B cell (primary cell): ENCODE measurements at places on chromosomes 1 and 21. TPM values are rescaled to one million over a fixed set of nuclear protein-coding genes. Genes with fewer than 3 reads are reported as not detected.
A peak's percentile ranks its signal among the peaks of the same experiment; 100 is the strongest.

DNA sequence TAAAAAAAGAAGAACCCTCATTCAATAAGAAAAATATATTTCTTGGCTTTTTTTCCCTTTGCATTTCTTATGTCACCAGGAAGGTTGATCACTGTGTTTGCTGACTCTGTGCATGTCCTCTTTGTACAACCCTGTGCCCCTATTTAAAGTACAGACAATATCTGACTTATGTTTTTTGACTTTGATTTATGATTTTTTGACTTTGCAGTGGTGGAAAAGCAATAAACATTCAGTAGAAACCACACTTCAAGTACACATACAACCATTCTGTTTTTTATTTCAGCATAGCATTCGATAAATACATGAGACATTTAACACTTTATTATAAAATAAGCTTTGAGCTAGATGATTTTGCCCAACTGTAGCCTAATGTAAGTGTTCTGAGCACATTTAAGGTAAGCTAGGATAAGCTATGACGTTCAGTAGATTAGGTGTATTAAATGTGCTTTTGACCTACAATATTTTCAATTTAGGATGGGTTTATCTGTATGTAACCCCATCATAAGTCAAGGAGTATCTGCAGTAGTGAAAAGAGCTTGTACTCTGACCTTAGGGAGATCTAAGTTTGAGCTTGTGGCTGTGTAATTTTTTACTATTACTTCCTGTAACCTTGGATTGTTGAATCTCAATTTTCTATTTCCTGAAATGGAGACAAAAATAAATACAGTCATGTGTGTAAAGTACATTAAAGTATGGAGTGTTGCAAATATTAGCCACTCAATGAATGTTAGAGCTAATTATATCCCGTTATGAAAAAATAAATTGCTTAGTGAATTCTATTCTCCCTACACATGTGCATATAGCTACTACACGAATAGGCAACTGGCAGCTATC, 1.2 kb downstream of the RNASEL start:
- DNase-seq = no peak
- no peaks in the 10 kb centered on the region for H3K27me3 ChIP-seq
- H3K27ac ChIP-seq = peak overlapping the region; percentile 94

- no peaks in the 10 kb centered on the region for H3K27me3 ChIP-seq
- peak overlapping the region; percentile 16 for H3K27ac ChIP-seq
- H3K36me3 ChIP-seq = peaks cover 5% of the 10 kb centered on the region
- H3K4me3 ChIP-seq = peak overlapping the region; percentile 35
- peaks cover 46% of the 10 kb centered on the region for H3K4me1 ChIP-seq
- peak; percentile 81 for DNase-seq
These were observed 2.6 kb upstream of the FCRLB start for GRCh38 chr1:161718559-161719324.

GRCh38 chr1:2125350-2126211, 69.0 kb downstream of the FAAP20 start:
- peaks cover 27% of the 10 kb centered on the region for H3K4me1 ChIP-seq
- no peaks in the 10 kb centered on the region for H3K27me3 ChIP-seq
- no peak overlapping the region for H3K27ac ChIP-seq
- H3K36me3 ChIP-seq = no peaks in the 10 kb centered on the region
- DNase-seq = no peak

The DRAXIN gene
- total RNA-seq = 0.30 and 0.41 TPM in 2 replicates

DNA sequence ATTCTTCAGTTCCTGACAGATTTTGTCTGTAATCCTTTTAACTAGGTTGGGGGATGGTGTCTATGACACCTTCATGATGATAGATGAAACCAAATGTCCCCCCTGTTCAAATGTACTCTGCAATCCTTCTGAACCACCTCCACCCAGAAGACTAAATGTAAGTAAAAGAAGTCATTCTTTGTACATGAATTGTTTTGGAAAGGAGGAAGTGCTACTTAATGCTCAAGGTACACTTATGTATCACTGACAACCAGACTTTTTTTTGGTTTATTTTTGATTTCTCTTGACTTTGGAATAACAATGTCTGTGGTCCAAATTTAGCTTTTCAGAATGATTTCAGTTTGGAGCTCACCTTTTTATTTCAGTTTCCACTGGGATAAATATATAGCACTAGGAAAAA, 2.3 kb downstream of the DYRK3 start:
- DNase-seq = peak; percentile 20
- peaks cover 17% of the 10 kb centered on the region for H3K4me1 ChIP-seq
- H3K36me3 ChIP-seq = no peaks in the 10 kb centered on the region
- no peak overlapping the region for H3K4me3 ChIP-seq
- H3K27me3 ChIP-seq = peaks cover 10% of the 10 kb centered on the region
- H3K27ac ChIP-seq = no peak overlapping the region

The CELA3B gene
- total RNA-seq = not detected in 2 replicates

DNA sequence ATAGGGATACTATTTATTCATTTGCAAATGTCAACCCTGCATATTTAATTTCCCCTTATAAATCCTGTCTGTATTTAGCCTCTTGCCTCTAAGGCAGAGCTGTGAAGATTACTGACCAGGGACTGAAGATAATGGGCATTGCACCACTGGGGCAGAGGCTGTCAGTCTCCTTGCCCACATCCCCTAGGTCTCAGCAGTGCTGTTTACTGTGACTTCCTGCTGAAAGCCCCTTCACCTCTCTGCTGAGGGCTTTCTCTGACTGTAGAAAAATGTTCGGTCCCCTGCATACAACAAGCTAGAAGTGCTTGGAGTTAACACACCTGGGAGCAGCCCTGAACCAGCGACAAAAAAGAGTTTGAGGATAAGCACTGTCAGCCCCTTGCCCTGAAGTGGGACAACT, 28.8 kb downstream of the SLC5A9 start:
- H3K4me1 ChIP-seq = peaks cover 17% of the 10 kb centered on the region
- H3K36me3 ChIP-seq = no peaks in the 10 kb centered on the region
- DNase-seq = no peak
- H3K27me3 ChIP-seq = no peaks in the 10 kb centered on the region
- H3K4me3 ChIP-seq = no peak overlapping the region
- H3K27ac ChIP-seq = no peak overlapping the region

The CD1D gene
- total RNA-seq = 5.3 and 5.9 TPM in 2 replicates

- no peak overlapping the region for H3K27ac ChIP-seq
- no peak overlapping the region for H3K4me3 ChIP-seq
- H3K36me3 ChIP-seq = no peaks in the 10 kb centered on the region
- no peaks in the 10 kb centered on the region for H3K4me1 ChIP-seq
- no peak for DNase-seq
These were observed 93.1 kb downstream of the LMO4 start for GRCh38 chr1:87421809-87422208.

The SPRR2A gene
- total RNA-seq = not detected in 2 replicates

- no peak overlapping the region for H3K4me3 ChIP-seq
- no peak overlapping the region for H3K27ac ChIP-seq
- no peaks in the 10 kb centered on the region for H3K27me3 ChIP-seq
- no peak for DNase-seq
- H3K36me3 ChIP-seq = no peaks in the 10 kb centered on the region
- no peaks in the 10 kb centered on the region for H3K4me1 ChIP-seq
These were observed 74.2 kb upstream of the NGF start for GRCh38 chr1:115412286-115412685.

GRCh38 chr1:44170281-44170823, 28.9 kb upstream of the KLF18 start:
- H3K27me3 ChIP-seq = no peaks in the 10 kb centered on the region
- DNase-seq = no peak
- no peaks in the 10 kb centered on the region for H3K4me1 ChIP-seq
- H3K4me3 ChIP-seq = no peak overlapping the region
- no peak overlapping the region for H3K27ac ChIP-seq

The FCRL2 gene
- 78.3 and 81.0 TPM in 2 replicates for total RNA-seq

GRCh38 chr1:81512252-81513003, 288.3 kb upstream of the ADGRL2 start:
- H3K4me1 ChIP-seq = no peaks in the 10 kb centered on the region
- H3K27me3 ChIP-seq = no peaks in the 10 kb centered on the region
- no peak for DNase-seq

DNA sequence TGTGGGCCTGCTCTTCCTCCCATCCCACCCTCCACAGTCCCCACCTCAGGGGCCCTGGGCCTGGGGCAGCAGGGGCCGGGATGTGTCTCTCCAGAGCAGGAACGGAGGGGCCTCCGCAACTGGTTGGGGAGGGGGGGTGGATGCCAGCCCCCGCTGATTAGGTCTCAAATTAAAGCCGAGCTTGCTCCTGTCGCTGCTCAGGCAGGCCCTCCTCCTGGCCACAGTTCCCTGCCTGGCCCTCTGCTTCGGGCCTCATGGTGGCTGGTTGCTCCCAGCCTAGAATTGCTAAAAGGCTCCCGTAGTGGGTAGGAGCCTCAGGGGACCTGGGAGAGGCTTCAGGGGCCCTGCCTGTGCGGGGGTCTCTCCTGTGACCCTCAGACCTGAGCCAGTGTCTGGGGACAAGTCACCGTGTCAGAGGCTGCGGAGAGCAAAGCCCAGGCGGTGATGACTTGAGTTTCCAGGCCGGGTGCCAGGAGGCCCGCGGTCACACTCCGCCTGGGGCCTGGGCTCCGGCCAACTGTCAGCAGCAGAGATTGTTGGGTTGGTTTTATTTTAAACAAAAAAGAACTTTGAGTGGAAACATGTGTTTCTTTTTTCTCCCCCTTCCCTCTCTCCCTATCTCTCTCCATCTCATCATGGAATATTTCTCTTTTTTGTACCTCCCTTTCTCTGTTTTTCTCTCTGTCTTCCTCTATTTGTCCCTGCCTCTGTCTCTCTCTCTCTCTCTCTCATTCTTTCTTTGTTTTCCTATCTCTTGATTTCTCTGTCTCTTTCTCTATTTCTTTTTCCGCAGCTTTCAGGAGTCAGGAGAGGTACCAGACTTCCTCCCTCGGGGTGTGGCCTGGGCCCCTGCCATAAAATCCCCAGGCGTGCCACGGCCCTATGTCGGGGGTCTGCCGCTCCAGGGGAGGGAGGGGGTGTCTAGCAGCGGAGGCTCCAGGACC, 20.0 kb upstream of the EPHA2 start:
- no peak overlapping the region for H3K4me3 ChIP-seq
- no peak overlapping the region for H3K27ac ChIP-seq

The CIART gene
- 0.27 TPM in 1 of 2 replicates, not detected in the other for total RNA-seq

The OR10J1 gene
- total RNA-seq = not detected in 2 replicates

The SPRR4 gene
- total RNA-seq = not detected in 2 replicates

The BMP8B gene
- total RNA-seq = 2.3 and 2.5 TPM in 2 replicates

DNA sequence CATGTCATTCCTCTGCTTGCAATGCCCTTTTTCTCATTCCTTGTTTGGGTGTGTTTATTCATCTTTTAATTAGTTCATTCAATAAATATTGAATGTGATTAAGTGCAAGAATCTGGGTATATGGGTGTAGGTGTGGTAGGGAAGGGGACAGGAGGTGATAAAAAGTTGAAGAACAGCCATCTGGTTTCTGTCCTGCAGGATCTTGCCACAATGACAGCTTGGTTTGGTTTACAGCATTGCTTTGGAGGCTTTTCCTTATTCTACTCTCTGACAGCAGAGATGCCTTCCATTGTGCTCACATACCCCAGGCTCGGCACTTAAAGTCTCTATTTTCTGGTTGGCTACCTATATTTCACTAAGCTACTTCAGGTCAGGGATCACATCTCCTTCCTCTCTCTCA, 3.0 kb upstream of the REG4 start:
- no peaks in the 10 kb centered on the region for H3K4me1 ChIP-seq
- DNase-seq = no peak
- H3K4me3 ChIP-seq = no peak overlapping the region
- H3K36me3 ChIP-seq = no peaks in the 10 kb centered on the region
- H3K27ac ChIP-seq = no peak overlapping the region

DNA sequence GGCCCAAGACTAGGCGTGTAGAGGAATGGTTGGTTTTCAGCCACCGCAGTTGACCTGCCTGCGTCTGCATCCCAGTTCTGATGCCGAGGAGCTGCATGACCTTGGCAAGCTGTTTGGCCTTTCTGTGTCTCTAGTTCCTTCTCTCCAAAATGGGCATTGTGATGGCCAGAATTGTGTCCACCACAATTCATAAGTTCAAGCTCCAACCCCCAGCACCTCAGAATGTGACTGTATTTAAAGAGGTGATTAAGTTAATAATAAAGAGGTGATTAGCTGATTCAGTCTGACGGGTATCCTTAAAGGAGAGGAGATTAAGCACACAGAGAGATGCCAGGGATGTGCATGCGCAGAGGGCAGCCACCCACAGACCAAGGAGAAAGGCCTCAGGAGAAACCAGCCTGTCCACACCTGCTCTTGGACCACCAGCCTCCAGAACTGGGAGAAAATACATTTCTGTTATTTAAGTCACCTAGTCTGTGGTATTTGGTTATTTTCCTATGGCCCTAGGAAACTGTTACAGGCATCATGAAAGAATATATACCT, 28.5 kb downstream of the MAB21L3 start:
- DNase-seq = no peak
- H3K4me3 ChIP-seq = no peak overlapping the region
- no peaks in the 10 kb centered on the region for H3K36me3 ChIP-seq
- no peak overlapping the region for H3K27ac ChIP-seq
- H3K4me1 ChIP-seq = no peaks in the 10 kb centered on the region

The CHRNB2 gene
- total RNA-seq = 0.24 TPM in 1 of 2 replicates, not detected in the other

GRCh38 chr1:116494745-116495144, 76.1 kb downstream of the CD58 start:
- H3K4me1 ChIP-seq = no peaks in the 10 kb centered on the region
- DNase-seq = no peak
- H3K4me3 ChIP-seq = no peak overlapping the region
- H3K27me3 ChIP-seq = no peaks in the 10 kb centered on the region

GRCh38 chr1:244163861-244164510, 112.9 kb downstream of the ZBTB18 start:
- H3K27ac ChIP-seq = no peak overlapping the region
- H3K27me3 ChIP-seq = no peaks in the 10 kb centered on the region
- H3K4me3 ChIP-seq = no peak overlapping the region
- H3K36me3 ChIP-seq = no peaks in the 10 kb centered on the region

DNA sequence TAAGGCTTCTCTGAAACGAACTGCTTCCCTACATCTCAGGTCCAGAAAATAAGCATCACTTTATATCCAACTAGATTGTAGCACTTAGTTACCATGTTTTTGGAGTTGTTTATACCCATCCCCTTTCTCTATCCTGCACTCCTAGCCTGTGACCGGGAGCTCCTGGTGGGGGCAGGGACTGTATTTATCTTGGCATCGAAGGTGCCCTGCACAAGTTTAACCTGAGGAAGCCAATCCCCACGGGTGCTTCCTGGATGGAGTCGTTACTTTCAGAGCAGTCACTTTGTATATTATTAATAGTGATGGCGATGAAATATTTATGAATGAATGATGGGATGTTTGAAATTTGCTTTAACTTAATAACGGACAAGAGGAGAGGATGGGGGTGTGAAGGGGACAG, 73.9 kb downstream of the KLHDC7A start:
- no peaks in the 10 kb centered on the region for H3K4me1 ChIP-seq
- no peaks in the 10 kb centered on the region for H3K36me3 ChIP-seq
- peaks cover 12% of the 10 kb centered on the region for H3K27me3 ChIP-seq
- DNase-seq = no peak
- no peak overlapping the region for H3K27ac ChIP-seq
